ENCODE measurements at places on chromosomes 5 and 9.

DNA sequence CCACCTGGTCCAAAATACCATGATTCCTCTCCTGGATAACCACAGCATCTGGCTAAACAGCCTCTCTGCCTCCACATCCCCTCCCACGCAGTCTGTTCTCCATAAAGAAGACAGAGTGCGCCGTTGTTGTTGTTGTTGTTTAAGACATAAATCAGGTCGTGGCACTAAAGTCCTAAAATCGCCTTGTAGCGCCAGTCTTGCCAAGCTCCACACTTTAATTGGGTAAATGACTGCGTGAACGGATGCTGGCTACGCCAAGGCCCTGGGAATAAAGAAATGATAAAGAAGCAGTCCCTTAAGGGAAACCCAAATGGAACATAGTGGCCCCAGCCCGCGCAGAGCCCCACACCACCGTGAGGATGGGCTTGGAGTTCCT is 364 bp upstream of the SFXN1 start:
- no peak for DNase-seq

DNA sequence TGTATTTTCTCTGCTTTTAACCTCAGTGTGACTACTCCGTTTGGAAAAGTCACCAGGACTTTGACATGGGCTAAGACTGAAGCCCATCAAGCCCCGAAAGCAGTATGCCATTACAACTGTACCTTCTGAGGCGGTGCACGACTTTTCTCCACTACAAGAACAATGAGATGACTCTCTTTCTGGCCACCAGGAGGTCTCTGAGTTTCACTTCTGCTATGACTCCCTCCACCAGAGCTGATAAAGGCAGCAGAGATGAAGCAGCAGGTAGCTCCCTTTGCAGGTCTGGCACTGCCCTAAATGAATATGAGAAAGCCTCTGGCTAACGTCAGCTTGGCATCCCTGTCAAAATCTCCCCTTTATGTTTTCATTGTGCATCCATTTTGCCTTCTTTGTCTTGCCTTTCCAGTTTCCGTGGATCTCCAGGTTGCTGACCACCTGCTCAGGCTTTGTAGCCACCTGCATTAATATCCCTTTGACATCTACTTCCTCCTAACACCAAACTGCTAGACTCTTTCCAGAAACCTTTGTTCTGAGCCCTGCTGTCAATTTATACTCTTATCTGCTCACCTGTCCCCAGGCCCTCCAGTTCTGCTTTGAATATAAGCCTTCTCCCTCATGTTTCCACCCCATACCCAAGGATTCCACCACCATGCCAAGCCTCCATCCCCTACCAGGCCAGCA is 221.7 kb downstream of the ZNF608 start:
- no peak for DNase-seq

DNA sequence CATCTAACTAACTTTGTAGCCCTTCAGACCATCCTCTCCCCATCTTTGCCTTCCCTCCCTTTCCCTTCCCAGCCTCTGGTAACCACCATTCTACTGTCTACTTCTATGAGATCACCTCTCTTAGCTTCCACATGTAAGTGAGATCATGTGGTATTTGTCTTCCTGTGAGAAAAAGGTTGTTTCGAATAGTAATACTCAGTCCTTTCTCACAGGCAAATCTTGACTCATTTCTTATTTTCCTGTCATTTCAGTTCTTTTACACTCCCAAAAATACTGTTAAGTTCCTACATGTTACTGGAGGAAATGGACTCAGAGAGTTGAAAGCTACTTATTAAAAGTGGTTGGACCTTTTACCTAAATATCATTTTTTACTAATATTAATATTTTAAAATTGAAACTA is 82.1 kb downstream of the SLF1 start:
- DNase-seq = no peak

DNA sequence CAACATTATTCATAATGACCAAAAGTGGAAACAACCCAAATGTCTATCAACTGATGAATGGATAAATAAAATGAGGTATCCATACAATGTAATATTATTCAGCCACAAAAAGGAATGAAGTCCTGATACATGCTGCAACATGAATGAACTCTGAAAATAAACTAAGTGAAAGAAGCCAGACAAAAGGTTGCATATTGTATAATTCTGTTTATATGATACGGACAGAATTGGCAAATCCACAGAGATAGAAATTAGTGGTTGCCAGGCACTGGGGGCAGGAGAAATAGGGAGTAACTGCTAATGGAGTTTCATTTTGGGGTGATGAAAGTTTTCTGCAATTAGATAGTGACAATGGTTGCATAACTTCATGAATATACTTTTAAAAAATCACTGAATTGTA is 47.0 kb downstream of the KIF24 start:
- no peak for DNase-seq

- no peak for DNase-seq
These were observed 210.2 kb upstream of the ACTBL2 start for GRCh38 chr5:57692582-57693487.

GRCh38 chr9:92476962-92477361 is 5.3 kb downstream of the ASPN start:
- DNase-seq = no peak

- DNase-seq = no peak
These were observed 250.9 kb upstream of the DAB2 start for GRCh38 chr5:39675676-39676075.

- no peak for DNase-seq
These were observed 129.7 kb downstream of the CEMIP2 start for GRCh38 chr9:71638627-71639026.

DNA sequence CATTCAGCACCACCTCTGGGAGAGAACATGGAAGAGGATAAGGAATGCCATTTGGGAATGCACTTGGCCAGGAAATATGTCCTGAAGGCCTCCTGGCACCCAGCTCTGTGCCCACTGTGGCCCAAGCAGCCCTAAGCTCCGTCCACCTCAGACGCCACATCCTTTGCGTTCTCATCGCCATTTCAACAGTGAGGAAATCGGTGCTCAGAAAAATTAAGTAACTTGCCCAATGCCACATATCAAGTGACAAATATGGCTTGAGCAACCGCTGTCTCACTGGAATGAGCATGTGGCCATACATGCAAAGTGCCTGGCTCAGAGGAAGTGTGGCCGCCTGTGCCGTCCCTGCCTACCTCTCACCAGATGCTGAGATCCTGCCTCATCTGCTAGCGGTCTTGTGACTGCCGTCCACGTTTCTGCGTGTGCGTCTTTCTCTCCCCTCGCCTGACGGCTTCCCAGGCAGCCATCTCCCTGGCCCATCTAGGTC is 984 bp upstream of the DOK3 start:
- DNase-seq = no peak

GRCh38 chr9:116027096-116027495 is 126.5 kb upstream of the PAPPA start:
- no peak for DNase-seq

- DNase-seq = peak; percentile 47
These were observed 13.2 kb upstream of the CEL start for GRCh38 chr9:133048595-133048994.

- no peak for DNase-seq
These were observed 381.2 kb upstream of the RORB start for GRCh38 chr9:74115976-74116375.

DNA sequence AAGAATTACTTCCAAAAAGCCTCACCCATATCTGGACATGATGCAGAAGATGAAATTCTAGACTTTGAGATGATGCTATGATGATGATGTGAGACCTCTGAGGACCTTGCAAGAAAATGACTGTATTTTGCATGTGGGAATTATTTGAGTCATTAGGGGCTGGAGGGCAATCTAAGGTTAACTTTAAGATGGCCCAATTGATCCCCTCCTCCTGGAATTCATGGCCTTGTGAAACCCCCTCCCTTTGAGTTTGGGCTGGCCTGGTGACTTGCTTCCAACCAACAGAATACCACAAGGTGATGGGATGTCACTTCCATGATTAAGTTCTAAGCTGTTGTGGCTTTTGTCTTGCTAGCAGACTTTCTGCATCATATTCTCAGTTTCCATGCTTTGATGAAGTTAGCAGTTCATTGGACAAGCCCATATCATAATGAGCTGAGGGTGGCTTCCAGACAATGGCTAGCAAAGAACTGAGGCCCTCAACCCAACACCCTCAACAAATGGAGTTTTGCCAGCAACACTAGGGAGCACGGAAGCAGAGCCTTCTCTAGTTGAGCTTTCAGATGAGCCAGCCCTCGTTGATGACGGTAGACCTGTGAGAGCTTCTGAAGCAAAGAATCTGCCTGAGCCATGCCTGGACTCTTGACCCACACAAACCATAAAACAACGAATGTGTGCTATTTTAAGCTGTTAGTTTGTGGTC is 7.4 kb upstream of the AMACR start:
- no peak for DNase-seq

DNA sequence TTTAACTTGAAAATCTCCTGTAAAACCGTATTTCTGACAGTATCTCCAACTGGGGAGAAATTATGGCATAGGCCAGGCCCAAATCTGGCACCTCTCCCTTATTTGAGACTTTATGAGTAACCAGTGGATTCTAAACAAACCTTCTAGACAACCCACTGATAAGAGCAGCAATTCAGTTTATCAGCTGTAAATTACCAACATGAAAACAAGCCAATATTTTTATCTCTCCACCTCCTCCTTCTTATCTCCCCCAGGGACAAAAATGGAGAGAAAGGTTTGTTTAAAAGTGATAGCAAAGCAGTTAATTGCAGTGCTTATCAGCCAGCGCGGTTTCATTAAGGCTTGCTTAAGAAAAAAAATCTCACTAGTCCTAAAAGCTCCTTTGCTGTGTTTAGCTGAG is 53.8 kb downstream of the KCNV2 start:
- no peak for DNase-seq

DNA sequence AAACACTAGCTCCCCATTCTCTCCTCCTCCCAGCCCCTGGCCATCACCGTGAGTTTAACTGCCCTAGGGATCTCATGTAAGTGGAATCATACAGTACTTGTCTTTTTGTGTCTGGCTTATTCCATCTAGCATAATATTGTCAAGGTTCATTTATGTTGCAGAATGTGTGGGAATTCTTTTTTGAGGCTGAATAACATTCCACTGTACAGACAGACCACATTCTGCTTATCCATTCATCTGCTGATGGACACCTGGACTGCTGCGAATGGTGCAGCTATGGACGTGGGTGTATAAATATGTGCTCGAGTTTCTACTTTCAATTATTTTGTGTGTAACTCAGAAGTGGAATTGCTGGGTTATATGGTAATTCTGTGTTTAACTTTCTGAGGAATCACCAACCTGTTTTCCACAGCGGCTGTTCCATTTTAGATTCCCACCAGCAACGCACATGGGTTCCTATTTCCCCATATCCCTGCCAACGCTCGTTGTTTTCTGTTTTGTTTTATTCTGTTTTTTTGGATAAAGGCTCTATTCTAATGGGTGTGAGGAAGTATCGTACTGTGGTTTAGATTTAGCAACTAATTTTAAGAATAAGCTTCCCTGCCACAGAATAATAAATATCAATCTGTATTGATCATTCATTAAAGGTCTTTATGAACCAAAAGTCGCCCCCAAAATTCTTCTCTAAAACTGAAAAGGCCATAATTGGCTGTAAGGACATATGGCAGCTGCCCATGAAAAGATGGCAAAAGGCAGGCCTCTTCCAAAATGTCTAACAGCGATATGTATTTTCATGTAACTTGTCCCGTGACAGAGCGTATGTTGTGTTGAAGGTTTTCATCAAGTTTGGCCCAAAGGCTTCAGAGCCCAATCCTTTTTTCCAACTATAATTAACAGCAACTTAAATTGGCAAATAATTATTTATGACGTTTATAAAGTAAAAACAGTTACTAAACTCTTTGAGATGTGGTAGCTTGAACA is 70.3 kb downstream of the DAP start:
- no peak for DNase-seq

GRCh38 chr9:76528056-76528455 is 69.1 kb downstream of the GCNT1 start:
- DNase-seq = no peak

GRCh38 chr5:146007270-146007669 is 70.9 kb downstream of the SH3RF2 start:
- DNase-seq = no peak

DNA sequence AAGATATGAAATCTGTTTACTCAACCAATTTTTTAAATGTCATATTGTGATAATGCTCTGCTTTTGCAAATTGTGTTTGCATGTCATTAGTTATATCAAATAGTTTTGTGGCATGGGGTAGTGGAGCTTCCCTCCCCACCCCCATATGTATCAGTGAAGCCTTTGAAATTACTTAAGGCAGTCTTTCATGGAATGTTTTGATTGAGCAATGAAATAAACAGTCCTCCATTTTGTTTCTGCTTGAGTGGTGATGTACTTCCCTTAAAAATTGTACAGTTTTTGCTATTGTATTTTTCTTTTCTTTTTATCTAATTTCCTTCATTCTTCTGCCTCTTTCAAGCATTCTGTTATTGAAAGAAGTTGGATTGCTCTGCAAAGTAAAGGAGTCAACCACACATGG is 3.5 kb downstream of the SOWAHA start:
- no peak for DNase-seq

- DNase-seq = no peak
These were observed 87.9 kb downstream of the CEMIP2 start for GRCh38 chr9:71680189-71680980.

GRCh38 chr5:149322518-149322917 is 22.8 kb upstream of the GRPEL2 start:
- no peak for DNase-seq

GRCh38 chr9:19748278-19749126 is 40.3 kb downstream of the SLC24A2 start:
- no peak for DNase-seq

DNA sequence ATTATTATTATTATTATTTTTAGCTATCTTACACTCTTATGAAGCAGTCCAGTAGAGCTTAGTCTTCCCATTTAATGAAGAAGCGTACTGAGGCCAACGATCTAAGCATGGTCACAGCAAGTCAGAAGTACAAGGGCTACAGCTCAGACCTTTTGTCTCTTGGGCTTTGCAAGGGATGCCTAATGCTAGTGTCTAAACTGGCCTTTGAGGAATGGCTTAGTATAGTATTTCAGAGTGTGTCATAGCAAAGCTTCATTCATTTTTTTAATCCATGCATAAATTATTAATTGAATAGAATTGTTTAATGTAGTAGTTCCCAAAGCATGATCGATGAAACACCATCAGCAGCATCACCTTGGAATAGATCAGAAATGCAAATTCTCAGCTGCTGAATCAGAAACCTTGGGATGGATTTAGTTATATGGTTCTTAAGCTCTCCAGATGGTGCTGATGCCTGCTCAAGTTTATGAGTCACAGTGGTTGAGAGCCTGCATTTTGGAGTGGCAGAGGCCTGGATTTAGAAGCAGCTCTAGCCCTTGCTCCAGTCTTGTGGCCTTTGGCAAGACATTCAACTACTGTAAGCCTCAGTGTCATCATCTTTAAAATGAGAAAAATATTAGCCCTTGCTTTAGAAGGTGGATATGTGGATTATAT is 6.1 kb downstream of the IL12B start:
- no peak for DNase-seq

All from hematopoietic multipotent progenitor cell treated with erythropoietin and hydrocortisone succinate and interleukin-3 and kit ligand, for 15 days (in vitro differentiated cells).